ENCODE measurements at places on chromosomes 16 and 17. TPM values are rescaled to one million over a fixed set of nuclear protein-coding genes. Genes with fewer than 3 reads are reported as not detected.
A peak's percentile ranks its signal among the peaks of the same experiment; 100 is the strongest.

GRCh38 chr16:68275611-68276191 lies 11.4 kb downstream of the SLC7A6 start:
- no peak for DNase-seq

GJD3 gene
- total RNA-seq = 0.34 TPM

DNA sequence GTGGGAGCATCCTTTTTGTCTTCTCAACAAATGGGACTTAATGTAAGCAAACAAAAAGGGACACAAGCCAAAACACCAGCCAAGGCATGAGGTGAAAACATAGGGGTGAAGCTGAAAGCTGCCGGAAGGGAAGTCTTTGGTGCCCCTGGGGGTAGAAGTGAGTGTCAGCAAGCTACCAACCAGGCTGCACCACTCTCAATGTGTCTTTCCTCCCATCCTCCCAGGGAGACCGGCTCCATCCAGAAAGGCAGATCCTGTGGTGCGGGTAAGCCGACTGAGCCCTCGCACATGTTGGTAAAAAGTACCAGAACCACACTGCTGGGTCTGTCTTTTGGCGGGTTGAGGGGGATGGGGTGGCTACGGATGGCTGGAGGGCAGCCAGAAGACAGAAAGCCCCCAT lies 52.0 kb upstream of the SREBF1 start:
- DNase-seq = no peak

DNA sequence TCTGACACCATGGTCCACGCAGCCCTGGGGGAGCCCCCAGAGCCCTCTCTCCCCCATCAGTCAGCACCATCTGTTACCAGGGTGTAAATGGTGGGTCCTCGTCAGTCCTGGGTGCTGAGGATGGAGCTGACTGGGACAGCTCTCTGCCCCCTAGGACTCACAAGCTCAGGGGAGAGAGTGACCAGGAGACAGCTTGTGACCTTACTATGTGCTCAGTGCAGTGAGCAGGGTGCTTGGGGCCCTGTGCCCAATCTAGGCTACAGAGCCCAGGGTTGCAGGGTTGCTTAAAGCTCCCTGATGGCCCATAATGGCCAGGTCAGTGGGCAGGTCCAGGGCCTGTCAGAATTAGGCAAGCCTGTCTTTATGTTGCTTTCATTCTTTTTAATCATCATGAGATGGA lies 11.3 kb downstream of the MMP2 start:
- DNase-seq = no peak

KCNH4 gene
- 0.11 TPM for total RNA-seq

SPEM1 gene
- not detected for total RNA-seq

GPT2 gene
- 56.3 TPM for total RNA-seq

GRCh38 chr17:4467287-4467686 lies 31.4 kb upstream of the SPNS2 start:
- no peak for DNase-seq

CCL2 gene
- total RNA-seq = 6.1 TPM

GRCh38 chr17:83180996-83181481 lies 101.6 kb downstream of the METRNL start:
- no peak for DNase-seq

- no peak for DNase-seq
These were observed 65.1 kb upstream of the MED9 start for GRCh38 chr17:17411692-17412091.

TPSG1 gene
- total RNA-seq = not detected

TUBD1 gene
- total RNA-seq = 8.8 TPM

HSD11B2 gene
- 0.16 TPM for total RNA-seq

DNA sequence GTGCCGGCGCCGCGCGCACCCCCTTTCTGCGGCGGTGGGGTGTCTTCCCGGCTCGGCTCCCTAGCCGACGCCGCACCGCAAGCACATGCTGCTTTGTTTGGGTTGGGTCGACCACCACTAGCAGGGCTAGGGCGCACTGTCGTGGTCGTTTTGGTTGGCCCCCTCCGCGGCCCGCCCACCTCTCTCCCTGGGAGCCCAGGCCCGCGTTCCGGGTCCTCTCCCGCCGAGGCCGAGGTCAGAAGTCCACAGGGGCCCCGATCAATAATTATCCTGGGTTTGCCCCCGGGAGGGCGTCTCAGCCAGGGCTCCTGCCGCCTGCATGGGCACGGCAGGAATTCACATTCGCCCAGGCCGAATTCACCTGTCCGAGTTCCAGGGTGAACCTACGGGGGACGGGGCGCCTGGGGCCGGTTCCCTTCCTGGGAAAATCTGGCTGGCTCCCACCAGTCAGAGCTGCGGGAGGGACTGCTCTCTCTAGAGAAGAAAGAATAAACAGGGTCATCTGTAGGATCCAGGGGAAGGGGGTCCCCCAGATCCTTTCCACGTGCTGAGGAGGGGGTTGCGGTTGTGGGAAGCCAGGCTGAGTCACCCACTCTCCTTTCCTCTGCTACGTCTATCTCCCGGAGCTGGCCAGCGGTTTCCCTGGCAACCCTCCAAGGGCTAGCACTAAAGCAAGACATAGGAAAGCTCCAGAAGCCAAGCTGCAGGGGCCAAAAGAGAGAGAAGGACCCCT lies 584 bp upstream of the STAT5B start:
- peak; percentile 81 for DNase-seq

DNA sequence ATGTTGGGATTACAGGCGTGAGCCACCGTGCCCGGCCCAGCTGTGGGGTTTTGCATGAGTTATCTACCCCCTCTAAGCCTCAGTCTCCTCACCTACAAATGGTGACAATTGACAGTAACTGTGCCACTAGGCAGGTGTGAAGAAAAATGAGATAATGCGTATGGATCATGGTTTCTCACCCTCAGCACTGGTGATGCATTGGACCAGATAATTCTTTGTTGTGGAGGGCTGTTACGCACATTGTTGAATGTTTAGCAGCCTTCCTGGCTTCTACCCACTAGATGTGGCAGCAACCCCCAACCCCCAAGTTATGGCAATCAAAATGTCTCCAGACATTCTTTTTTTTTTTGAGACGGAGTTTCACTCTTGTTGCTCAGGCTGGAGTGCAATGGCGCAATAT lies 9.0 kb upstream of the HAPSTR1 start:
- DNase-seq = no peak

DNA sequence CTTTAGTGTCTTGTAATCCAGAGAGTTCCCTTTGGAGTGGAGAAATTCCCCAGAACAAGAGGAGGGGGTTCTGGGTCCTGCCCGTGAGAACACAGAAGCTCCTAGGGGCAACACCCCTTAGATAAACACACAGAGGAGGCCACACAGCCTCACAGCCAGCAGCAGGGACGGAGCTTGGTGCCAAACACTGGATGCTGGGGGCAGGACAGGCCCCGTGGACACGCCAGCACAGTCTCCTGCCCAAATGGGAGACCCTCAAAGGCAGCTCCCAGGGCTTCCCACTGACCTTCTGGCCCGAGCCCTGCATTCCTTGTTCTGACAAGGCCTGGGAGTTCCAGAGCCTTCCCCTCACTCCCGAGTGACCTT lies 31.8 kb upstream of the JPH3 start:
- no peak for DNase-seq

- DNase-seq = peak; percentile 81
These were observed 5.5 kb upstream of the SMG1 start for GRCh38 chr16:18931756-18932155.

GRCh38 chr17:66299711-66300110 lies 2.7 kb upstream of the PRKCA start:
- no peak for DNase-seq

GAS2L2 gene
- total RNA-seq = 0.27 TPM

GRCh38 chr17:40371261-40371929 lies 6.9 kb upstream of the GJD3 start:
- no peak for DNase-seq

DNA sequence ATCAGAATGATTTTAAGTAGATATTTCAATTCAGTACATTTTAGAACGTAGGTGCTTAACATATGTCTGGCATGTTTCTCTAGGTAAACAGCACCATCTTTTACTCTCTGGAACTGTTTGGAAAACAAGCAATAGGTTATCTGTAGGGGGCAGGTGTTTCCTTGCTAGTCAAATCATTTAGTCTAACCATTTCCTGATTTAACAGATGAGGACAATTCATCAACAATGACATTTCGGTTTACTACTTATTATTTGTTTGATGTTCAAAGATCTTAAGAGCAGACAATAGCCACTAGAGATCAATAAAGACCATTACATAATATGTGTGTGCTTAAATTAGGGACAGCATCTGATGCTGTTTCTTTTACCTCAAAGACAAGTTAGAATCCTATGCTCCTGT lies 173.1 kb downstream of the CEP112 start:
- no peak for DNase-seq

GFOD2 gene
- 8.0 TPM for total RNA-seq

GRCh38 chr16:52572656-52573055 lies 25.7 kb upstream of the TOX3 start:
- no peak for DNase-seq

EPOP gene
- total RNA-seq = 0.50 TPM

- DNase-seq = no peak
These were observed 31.5 kb downstream of the UBE2G1 start for GRCh38 chr17:4334776-4335584.

PPP1R27 gene
- total RNA-seq = 976 TPM

SLC13A5 gene
- total RNA-seq = not detected

TNP2 gene
- total RNA-seq = not detected

DNA sequence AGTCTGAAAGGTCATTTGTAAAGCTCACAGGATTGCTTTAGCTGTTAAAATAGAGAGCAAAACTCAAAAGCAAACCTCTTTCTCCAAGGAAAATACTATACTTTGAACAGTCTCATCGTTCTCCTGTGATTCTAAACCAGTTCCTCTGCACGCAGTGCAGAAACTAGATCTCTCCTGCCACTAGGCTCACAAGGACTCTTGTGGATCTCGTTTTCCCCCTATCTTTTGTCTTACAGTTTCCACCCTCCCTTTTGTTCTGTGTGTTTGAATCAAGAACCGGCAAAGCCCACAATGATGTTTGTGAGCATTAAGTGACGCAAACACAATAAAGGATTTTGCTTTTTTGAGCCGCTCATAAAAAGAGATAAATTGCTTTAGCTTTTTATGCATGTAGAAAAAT lies 1103.5 kb upstream of the RBFOX1 start:
- no peak for DNase-seq

IL17C gene
- total RNA-seq = not detected

GRCh38 chr17:27384726-27385125 lies 71.5 kb upstream of the KSR1 start:
- no peak for DNase-seq

DNA sequence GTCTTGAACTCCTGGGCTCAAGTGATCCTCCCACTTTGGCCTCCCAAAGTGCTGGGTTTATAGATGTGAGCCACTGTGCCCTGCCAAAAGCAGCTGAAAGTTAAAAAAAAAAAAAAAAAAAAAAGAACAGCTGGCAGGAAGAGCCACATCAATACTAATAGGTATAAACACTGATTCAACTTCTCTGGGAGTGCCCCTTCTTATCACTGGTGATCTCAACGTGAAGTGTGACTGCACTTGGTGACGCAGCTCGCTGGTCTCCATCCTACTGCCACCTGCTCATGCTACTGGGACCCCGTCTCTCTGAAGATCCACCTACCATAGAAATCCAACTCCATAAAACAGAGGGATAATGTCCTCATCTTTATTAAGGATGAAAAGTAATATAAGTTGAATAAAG lies 40.8 kb downstream of the RNF157 start:
- DNase-seq = no peak

CDK5R1 gene
- 3.0 TPM for total RNA-seq

GRCh38 chr16:760065-760464 lies 469 bp upstream of the MSLN start:
- DNase-seq = no peak

DNAH9 gene
- not detected for total RNA-seq

FSCN2 gene
- 0.13 TPM for total RNA-seq

C16orf46 gene
- 0.63 TPM for total RNA-seq

SEZ6L2 gene
- 0.34 TPM for total RNA-seq

DNA sequence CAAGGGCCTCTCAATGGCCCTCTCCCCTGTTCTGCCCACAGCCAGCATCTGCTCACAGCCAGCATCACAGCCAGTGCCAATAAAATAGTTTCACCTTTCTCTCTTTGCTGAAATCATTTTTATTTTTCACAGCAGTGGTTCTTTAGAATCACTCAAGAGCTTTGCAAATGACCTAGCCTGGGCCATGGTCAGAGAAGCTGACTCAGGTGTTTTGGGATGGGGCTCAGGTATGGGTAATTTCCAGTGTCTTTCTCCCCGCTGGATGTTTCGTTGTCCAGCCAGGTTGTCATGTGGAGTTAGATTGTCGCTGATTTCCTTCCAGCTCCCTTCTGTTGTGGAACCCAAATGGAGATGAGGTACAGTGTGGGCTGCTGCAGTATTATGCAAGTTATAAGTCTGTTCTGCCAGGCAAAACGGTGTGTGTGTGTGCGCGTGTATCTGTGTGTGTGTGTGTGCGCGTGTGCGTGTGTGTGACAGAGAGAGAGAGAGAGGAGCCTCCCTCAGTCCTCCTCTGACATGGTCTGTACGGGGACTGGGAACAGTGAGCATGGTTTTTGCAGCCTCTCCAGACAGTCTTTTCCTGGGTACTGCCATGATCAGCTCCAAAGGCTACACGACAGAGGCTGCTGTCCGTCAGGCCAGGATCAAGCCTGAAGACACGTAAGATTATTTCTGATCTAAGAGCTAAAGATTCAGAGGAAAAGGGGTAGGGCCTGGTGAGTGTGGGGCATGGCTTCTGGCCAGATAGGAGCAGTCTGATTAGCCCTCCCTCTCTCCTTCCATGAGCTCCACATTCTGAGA lies 1.4 kb upstream of the PMP22 start:
- DNase-seq = no peak

GRCh38 chr17:17739388-17740066 lies 58.3 kb downstream of the RAI1 start:
- no peak for DNase-seq

GRCh38 chr17:395179-395578 lies 42.6 kb upstream of the RPH3AL start:
- DNase-seq = no peak

- no peak for DNase-seq
These were observed 40.2 kb downstream of the FOXK2 start for GRCh38 chr17:82559566-82560251.

Measured in psoas muscle (tissue), 8 donors.